ENCODE measurements at places on chromosomes 1 and 21.

DNA sequence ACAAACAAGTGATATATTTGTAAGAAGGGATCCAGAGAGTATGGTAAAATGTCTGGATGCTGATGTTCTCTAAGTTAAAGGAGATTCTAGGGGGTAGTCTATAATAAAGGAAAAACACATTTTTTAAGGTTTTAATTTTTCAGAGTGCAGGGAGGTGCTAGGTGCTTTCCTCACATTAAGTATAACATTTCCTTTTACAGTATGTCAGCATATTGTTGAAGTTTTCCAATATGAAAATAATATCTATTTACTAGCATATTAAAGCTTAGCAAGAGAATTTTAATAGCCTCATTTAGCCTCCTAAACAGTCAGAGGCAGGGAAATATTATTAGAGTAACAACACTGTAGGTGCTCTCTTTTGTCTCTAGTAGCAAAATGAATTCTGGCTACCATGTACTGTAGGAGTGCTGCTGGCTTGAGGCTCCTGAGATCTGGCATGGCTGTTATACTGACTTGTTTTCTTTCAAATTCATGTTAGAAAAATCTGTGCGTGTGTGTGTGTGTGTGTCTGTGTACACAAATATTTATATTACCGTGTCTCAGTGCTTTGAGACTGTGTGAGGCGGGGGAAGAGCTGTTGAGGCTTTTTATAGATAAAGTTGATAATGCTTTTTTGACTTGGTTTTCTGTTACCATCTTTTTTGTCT is 71.0 kb downstream of the POU2F1 start:
- DNase-seq: no peak

- no peak for DNase-seq
These were observed 197.0 kb upstream of the EDN2 start for GRCh38 chr1:41681331-41682098.

GRCh38 chr1:218570456-218570855 is 225.3 kb downstream of the TGFB2 start:
- no peak for DNase-seq

GRCh38 chr1:203675596-203676347 is 49.1 kb downstream of the ATP2B4 start:
- no peak for DNase-seq

- DNase-seq: no peak
These were observed 48.5 kb upstream of the CHRM3 start for GRCh38 chr1:239337799-239338430.

DNA sequence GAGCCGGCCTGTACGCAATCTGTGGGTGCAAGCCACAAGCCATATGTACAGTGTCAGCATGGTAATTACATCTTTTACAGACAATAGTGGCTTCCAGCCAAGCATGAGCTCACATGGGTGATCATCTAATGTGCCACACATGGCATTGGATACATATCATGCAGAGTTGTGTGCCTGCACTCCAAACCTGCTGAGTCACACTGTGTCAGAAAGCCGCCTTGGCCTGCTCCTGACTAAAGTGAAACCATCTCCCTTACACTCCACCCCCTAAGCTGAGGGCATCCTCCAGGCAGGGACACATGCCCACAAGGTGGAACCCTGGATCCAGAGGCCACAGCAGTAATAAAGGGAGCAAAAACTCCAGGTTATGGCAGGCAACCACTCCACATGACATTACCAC is 72.5 kb downstream of the KCNT2 start:
- no peak for DNase-seq

DNA sequence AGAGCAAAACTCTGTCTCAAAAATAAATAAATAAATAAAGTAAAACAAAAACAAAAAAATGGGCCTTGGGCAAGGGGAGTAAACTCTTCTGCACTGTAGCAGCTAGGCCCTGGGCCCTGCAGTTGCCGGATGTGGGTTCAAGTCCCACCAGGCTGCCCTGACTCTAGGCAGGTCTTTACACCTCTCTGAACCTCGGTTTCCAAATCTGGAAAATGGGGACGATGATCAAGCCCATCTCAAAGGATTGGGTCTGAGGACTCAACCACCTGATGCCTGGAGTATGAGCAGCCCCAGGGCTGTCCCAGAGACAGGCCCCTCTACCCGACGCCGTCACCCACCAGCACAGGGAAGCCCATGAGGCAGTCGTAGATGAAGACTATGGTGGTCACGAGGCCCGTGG is 7.5 kb downstream of the GPR153 start:
- DNase-seq: no peak

GRCh38 chr1:62045574-62045973 is 149.1 kb upstream of the L1TD1 start:
- no peak for DNase-seq

DNA sequence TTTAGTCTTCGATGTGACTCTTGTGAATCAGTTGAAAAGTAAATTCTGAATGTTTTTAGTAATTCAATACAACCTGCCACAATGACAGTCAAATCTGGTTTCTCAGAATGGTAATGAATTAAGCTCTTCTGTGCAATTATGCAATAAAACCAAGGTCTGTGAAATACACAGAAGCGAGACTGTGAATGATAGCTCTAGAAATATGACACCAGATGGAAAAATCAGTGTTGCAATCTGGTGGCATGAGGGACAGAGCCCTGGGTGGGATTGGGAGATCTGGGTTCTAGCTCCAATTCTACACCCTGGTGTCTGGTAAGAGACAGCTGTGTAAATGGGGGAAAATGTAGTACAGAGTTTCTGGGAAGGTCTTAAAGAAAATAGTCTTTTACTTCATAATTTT is 586.4 kb upstream of the ZRANB2 start:
- no peak for DNase-seq

- no peak for DNase-seq
These were observed 225.7 kb downstream of the GREM2 start for GRCh38 chr1:240385985-240386978.

DNA sequence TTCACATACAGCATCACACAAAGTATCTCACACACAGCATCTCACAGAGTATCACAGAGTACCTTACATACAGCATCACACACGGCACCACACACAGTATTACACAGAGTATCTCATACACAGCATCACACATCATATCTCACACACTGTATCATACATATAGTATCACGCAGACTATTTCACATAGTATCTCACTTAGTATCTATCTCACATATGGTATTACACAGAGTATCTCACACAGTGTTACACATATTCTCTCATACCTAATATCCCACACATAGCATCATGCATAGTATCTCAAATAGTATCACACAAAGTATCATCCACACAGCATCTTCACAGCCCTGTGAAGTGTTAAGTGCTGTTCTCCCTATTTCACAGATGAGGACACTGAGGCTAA is 121.5 kb upstream of the RAB4A start:
- DNase-seq: no peak

DNA sequence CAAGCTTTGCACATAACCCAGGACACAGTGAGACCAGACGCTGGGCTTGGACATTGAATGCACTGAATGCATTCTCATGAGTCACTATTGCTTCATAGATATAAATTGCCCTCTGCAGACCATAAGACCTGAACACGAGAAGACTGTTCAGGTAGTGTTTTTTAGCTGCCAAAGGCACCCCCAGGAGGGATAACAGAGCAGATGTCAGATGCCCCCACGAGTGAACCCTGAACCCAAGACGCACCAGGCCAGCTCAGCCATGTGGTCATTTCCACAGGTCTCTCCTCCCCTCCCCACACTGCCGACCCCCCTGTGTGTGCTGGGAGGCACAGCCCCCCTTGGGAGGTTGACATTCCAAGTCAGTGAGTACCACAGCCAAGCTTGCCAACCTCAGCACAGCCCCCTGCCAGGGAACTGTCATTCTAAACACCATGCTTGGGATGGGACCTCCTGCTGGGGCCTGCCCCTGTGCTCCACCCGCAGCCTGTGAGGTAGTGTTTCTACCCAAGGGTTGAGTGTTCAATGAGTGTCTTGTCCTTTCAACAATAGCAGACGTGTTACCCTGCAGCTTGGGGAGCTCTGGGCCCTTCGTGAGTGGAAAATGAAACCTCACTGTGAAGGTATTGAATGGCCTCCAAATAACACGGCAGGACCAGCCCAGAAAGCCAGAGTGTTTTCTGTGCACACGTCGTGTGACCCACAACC is 68.2 kb downstream of the PSMG1 start:
- DNase-seq: no peak

DNA sequence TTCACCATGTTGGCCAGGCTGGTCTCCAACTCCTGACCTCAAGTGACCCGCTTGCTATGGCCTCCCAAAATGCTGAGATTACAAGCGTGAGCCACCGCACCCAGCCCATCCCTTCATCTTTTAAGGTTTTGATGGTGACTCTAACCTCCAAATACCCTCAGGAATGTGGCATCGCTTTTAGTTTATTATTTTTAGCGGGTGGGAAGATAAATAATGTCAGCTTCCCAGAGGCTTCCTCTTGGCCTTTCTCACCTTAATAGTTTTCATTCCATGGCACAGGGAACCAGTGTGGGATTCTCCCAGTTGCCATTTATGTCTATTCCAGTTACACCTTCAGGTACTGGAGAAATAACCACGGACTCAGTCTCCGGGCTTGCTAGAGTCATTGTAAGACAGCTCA is 92.1 kb upstream of the LRRN2 start:
- no peak for DNase-seq

DNA sequence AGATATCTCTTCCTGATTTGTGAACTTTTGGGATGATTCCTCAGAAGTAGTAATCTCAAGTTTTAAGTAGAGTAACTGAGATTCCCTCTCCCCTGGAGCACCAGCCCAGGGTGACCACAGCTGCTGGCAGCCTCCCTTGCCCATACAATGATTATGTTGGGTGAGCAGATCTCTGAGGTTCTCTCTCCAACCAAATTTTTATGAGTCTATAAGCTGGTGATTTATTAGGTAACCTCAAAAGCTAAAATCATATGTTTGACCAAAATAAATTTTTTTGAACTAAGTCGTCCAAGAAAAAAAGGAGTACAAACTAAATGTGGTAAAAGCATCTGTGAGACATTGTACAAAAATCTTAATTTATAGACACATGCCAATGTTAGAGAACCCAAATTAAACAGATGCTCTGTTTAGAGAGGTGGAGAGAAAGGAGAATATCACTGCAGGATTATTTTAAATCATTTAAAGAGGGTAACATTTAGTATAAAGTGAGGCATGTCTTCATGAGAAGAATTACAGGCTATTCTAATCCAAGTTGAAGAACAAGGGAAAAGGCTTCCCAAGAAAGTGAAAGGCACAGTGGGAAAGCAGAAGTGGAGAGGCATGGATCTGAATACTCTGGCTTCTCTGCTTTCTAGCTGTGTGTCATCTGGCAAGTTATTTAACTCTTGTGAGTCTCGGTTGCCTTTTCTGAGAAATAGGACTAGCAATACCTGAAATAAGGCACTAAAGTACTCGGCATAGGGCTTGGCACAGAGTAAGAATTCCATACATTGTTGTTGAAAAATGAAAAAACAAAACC is 2.5 kb downstream of the AKNAD1 start:
- DNase-seq: no peak

GRCh38 chr1:231093156-231093922 is 53.3 kb upstream of the FAM89A start:
- no peak for DNase-seq

DNA sequence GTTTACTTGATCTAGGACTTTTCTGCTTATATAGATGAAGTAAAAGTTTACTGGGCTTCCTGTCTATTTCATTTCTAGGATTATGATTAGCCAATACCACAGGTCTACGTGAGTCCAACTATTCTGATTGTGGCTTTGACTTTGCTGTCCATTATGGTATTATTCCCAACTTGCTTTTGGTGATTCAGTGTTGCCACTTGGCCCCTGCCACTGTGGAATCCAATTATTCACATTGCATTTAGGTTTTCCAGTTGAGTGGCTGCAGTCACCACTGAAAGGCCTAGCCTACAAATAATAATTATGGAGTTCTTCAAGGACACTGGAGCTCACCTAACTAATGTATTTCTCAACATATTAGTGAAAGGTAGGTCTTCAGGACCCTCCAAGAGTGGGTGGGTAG is 574.3 kb upstream of the USP24 start:
- no peak for DNase-seq

GRCh38 chr1:53160924-53161378 is 18.5 kb upstream of the SLC1A7 start:
- no peak for DNase-seq

DNA sequence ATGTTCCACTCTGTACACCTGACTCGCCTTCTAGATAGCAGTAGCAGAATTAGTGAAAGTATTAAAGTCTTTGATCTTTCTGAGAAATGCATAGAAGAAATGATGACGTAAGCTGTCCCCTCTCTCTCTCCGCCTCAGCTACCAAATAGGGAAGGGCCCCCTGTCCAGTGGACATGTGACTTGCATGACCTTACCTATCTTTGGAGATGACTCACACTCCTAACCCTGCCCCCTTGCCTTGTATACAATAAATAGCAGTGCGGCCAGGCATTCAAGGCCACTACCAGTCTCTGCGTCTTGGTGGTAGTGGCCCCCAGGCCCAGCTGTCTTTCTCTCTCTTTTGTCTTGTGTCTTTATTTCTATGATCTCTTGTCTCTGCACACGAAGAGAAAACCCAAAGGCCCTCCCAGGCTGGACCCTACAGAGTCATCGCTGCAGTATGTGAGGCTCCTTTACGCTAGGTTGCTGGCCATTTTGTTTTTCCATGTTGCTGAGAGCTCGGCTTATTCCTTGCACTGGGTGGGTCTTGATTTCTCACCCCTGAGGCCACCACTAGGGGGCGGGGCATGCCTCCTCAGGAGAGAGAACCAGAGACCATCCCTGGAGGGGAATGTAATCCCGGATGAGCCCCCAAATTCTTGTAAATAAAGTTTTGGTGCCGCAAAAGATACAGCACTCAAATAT is 16.0 kb upstream of the ZBTB8B start:
- DNase-seq: no peak

- DNase-seq: no peak
These were observed 7.4 kb downstream of the LDLRAD1 start for GRCh38 chr1:54010415-54011117.
